ENCODE measurements at places on chromosomes 3 and 15.

DNA sequence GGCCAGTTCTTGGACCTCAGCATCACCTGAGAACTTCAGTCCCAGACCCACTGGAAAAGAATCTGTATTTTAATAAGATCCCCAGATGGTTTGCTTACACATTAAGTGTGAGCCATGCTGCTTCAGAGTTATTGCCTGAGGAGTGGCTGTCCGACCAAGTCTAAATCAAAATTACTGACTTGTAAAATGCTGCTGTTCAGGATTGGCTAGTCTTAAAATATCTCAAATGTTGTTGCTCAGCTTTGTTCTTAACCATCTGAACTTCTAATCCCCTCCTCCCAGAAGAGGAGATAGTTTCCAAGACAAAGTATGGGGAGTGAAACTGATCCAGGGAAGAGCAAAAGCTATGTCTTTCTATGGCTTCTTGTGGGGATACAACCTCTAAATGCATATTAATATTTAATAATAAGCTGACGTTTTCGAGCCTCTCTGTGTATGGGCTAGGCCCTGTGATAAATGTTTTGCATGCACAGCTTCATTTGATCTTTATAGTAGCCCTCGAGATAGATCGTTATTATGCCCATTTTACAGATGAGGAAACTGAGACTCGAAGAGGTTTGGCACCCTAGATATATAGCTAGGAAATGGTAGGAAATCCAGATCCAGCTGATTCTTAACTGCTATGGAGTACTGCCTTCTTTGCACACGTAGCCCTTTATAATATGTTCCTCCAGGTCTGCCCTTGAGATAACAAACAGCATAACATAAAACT, 52.2 kb downstream of the DNASE1L3 start:
- no peak for DNase-seq

DNA sequence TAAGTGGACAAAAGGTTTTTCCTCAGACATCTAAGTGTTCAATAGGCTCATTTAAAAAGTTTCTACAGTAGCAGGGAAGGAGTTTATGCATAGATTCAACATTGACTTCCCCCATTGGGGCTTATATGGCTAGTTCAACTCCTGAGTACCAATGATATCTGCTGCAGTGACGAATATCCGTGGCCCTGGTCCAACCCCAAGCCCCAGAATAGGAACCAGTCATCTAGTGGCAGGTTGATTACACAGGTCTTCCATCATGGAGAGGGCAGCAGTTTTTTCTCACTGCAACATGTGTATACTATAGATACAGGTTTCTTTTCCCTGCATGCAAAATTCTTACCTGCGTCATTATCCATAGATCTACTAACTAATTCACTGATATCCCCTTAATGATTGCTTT, 45.8 kb upstream of the KPNA4 start:
- no peak for DNase-seq

DNA sequence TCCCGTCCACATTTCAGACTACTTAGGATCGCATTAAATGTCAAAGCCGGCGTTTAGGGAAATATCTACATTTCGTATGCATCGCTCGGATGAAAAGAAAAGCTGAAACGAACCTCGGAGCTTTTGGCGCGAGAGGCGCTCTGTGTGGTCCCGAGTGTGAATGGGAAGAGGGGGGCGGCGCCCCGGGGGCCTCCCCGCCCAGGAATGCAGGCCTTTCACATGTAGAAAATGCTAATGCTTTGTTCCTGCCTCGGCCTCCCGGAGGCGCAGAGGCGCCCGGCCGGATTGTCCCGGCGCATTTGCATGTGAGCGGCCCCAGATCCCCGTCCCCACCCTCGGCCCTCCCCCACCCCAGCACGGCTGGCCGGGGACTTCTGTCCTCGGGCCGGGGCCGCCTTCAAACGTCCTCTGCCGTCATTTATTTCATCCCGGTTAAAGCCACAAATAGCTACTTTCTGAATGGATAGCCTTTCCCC, 37.0 kb upstream of the TRIM71 start:
- DNase-seq, result no peak

GRCh38 chr3:64081235-64081630, 57.9 kb upstream of the PSMD6 start:
- DNase-seq, result no peak

GRCh38 chr3:173552526-173552925, 155.0 kb downstream of the NLGN1 start:
- no peak for DNase-seq

- DNase-seq, result no peak
Observed at GRCh38 chr3:184218814-184219213, 10.6 kb upstream of the VWA5B2 start.

DNA sequence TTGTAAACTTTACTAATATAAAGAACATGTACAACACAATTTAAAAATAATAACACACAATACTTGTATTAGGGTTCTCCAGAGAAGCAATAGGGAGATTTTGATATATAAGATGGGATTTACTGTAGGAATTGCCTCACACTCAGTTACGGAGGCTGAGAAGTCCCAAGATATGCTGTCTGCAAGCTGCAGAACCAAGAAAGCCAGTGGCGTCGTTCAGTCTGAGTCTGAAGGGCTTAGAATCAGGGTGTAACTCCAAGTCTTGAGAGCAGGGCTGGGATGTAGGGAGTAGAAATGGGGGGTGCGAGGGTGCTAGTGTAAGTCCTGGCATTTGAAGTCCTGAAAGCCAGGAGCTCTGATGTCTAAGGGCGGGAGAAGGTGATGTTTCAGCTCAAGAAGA, 206.6 kb upstream of the HES1 start:
- DNase-seq, result no peak

DNA sequence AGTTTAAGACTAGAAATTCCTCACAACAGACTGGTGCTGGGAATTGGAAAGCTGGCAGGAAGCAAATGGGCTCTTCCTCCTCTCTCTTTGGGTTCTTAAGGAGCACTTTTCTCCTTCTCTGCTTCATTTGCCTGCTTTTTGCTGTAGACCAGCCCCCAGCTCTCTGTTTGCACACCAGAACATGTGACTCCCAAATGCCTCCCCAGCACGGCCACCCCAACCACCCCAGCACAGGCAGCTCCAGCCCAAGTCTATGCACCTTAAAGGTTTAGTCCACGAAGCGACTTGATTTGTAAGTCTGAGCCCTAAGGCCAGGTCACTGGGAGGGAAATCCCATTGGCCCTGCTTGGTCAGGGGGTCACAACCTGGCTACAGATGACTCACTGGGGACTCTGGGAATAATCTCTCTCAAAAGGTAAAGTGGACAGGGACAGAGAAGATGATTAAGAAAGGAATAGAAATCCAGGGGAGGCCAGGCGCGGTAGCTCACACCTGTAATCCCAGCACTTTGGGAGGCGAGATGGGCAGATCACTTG, 377.8 kb upstream of the PROK2 start:
- no peak for DNase-seq

GRCh38 chr3:25037049-25037547, 391.0 kb upstream of the RARB start:
- DNase-seq, result no peak

DNA sequence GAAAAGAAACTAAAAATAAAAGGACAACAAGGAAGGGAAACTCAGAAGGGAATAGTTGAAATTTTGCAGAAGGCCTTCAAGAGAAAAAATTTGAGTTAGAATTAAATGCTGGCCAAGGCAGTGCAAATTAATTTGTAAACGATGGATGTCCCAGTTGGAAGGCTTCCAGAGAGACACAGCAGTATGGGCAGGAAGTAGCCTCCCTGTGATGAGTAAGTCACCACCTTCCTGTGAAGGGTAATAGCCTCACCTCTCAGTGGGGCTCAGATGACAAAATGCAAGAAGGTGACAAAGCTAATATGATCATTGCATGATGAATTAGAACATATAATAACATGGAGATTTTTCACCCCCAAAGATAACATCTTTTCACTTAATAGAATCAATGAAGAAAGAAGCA, 27.3 kb upstream of the TMCO5A start:
- no peak for DNase-seq

GRCh38 chr15:50304836-50305235, 39.3 kb upstream of the HDC start:
- DNase-seq, result no peak

DNA sequence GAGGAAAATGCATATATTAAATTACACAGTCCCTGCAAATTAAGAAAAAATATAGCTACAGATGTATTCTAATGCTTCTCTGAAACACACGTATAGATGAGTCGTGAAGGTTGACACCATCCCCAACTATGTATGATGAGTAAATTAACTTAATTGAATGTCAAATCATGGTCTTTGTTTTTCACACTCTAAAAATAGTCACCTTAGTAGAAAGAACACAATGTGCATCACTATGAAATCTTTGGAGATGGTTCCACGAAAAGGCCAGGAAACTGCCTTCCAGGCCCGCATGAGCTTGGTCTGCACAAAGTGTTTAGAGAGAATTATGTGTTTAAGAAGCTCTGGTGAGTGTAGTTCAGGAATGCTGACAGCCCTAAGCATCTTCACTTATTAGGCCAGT, 313.4 kb upstream of the IL12A start:
- DNase-seq, result no peak

DNA sequence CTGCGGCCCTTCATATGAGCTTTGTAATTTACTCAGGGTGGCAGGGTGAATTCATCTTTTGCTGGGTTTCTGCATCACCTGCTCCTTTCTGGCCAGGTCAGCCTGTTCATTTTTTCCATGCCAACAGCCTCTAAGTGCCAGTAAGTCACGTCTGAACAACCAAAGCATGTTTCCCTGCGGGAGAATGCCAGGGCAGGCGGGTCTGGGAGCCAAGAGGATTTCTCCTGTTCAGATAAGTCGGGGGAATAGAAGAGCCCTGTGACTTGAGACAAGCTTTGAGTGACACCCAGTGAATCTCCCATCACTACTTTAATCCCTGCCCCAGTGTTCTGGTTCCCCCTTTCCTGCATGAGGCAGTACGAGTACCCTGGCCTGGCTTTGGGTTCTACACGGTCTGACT, 153.1 kb downstream of the PGPEP1L start:
- DNase-seq, result no peak

DNA sequence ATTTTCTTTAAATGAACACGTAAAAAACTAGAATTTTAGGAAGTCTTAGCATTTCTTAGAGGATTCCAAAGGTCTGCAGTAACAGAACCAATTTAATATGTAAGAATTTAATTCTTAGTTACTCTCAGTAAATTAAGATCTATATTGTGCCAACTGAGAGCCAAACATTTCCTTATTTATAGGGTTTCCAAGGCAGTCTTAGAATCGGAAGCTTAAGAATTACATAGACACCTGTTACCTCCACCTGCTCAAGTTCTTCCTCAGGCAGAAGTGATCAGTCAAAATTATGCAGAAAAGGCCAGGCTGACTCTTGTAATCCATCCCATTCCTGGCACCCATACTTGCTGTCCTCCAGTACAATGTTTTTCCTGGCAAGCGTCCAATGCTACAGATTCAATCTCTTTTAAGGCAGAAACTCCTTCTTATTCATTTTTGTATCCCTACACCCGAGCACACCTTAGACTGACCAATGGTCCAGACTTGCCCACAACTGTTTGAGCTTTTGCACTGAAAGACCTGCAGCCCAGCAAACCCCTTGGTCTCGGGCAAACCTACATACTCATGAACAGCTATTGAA, 64.3 kb downstream of the NCEH1 start:
- DNase-seq, result no peak

- no peak for DNase-seq
Observed at GRCh38 chr3:51620543-51620942, 50.5 kb upstream of the TEX264 start.

DNA sequence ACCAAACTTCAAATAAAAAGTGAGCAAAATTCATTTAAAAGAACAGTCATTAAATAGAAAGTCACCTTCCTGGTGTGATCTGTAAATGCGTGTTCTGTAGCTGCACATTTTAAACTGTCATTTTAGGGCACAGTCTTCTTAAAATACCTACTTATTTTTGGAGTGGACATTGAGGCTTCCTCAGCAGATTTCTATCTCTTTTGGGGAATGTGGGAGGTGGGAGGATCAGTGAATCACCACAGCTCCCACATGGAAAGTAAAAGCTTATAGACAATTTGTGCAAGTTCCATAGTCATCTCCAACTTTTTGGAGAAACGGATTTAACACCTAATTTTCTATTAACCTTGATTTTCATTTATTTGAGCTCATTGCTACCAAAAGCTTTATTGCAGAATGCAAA, 21.0 kb upstream of the MOBP start:
- no peak for DNase-seq

DNA sequence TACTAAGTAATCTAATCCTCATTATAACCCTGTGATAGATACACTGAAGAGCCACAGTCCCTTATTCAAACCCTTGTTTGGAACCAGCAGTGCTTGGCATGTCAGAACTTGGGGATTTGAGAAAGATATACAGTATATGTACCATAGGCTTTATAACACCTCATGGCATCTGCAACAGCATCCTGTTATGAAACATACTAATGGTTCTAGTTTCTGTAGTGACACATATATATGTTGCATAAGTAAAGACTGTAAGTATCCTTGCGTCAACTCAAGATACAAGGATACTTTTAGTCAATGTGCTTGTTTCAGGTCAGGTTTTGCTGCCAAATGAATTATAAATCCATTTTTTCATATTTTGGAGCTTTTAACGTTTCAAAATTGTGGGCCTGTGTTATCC, 58.5 kb downstream of the CCNL1 start:
- DNase-seq, result no peak

GRCh38 chr3:188931531-188931930, 240.2 kb upstream of the TPRG1 start:
- DNase-seq, result no peak

GRCh38 chr3:157865352-157866000, 240.7 kb downstream of the SHOX2 start:
- peak; percentile 4 for DNase-seq

- peak; percentile 48 for DNase-seq
Observed at GRCh38 chr15:31387479-31388118, 61.0 kb downstream of the KLF13 start.

DNA sequence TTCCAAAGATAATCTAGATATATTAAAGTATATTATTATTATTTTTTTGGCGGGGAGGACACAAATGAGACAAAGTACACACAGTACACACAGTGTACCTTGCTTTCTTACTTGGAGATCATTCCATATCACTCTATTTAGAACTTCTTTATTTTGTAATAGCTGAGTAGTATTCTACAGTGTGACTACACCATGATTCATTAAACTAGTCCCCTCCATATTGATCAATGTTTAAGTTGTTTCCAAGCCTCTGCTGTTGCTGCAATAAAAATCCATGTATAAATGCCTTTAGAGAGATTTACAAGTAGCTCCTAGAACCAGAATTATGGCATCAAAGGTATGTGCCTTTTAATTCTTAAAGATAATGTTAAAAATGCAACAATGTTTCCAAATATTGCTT, 38.8 kb downstream of the PYGO1 start:
- no peak for DNase-seq

DNA sequence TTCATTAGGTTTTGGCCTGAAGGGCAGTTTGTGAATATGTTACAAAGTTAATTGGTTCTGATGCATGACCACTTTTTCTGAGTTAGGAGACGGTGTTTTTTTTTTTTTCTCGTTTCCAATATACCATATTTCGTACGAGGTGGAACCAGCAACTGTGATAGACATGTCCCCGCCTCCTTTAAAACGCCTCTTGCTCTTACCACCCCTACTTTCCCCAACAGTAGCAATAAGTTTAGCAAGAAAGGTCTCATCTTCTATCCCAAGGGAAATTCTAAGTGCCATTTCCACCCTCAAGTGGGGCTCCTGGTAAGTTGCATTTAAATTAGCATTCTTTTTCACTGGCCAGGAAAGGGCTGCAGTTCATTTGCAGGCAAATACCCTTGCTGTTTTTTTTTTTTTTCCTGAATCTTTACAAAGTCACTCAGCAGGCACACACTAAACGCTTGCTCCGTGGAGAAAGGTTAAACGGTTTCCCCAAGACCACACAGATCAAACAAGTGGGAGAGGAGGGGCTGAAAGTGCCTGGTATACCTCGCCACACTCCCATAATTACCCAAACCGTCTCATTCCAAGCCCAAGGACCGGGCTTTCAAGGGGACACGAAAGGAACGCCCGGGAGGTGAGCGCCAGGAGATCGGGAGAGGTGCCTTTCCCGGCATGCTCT, 39.5 kb upstream of the MGA start:
- no peak for DNase-seq
